ENCODE measurements at places on chromosomes 11 and 22. TPM values are rescaled to one million over a fixed set of nuclear protein-coding genes. Genes with fewer than 3 reads are reported as not detected.

DNA sequence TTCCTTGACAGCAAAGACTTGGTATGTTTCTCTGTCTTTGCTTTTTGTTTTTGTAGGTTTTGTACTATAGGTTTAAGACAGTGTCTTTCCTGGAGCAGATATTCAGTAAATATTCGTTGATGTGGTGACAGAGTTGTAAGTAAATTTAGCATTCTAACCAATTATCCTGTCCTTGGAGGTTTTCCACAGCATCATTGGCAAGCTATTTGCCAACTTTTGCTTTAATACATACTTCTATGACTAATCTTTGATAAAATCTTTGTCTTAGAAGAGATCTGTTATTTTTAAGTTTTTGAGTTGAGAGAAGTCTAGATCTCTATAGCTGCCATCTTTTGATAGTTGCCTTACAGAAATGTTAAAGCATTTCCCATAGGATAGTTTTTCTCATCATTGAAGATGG, 3.8 kb downstream of the USP47 start:
- no peak for DNase-seq

GRCh38 chr11:102345904-102346303, 1.1 kb upstream of the BIRC2 start:
- no peak for DNase-seq

GRCh38 chr11:1121331-1121812, 36.4 kb upstream of the MUC5AC start:
- DNase-seq: no peak

GRCh38 chr11:118142081-118142480, 10.5 kb downstream of the SCN4B start:
- no peak for DNase-seq

DNA sequence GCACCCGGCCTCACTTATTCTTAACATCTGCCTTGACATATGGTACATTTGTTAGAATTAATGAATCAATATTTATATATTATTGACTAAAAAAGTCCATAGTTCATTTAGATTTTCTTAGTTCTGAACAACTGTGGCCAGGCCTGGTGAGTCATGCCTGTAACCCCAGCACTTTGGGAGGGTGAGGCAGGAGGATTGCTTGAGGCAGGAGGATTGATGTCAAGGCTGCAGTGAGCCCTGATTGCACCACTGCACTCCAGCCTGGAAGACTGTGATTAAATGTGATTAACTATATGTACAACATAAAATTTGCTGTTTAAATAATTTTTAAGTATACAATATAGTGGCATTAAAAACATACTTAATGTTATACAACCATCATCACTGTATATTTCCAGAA, 5.6 kb downstream of the UVRAG start:
- DNase-seq: no peak

DNA sequence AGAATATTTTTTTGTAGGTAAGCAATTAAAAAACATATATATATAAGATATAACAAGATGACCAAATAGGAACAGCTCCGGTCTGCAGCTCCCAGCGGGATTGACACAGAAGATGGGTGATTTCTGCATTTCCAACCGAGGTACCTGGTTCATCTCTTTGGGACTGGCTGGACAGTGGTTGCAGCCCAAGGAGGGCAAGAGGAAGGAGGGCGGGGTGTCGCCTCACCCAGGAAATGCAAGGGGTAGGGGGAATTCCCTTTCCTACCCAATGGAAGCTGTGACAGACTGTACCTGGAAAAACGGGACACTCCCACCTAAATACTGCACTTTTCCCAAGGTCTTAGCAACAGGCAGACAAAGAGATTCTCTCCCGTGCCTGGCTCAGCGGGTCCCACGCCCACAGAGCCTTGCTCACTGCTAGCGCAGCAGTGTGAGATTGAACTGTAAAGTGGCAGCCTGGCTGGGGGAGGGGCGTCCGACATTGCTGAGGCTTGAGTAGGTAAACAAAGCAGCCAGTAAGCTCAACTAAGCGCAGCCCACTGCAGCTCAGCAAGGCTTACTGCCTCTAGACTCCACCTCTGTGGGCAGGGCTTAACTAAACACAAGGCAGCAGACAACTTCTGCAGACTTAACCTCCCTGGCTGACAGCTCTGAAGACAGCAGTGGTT, 163.8 kb downstream of the CWF19L2 start:
- no peak for DNase-seq

- DNase-seq: no peak
Measured at GRCh38 chr11:26665946-26666345, 55.9 kb downstream of the SLC5A12 start.

DNA sequence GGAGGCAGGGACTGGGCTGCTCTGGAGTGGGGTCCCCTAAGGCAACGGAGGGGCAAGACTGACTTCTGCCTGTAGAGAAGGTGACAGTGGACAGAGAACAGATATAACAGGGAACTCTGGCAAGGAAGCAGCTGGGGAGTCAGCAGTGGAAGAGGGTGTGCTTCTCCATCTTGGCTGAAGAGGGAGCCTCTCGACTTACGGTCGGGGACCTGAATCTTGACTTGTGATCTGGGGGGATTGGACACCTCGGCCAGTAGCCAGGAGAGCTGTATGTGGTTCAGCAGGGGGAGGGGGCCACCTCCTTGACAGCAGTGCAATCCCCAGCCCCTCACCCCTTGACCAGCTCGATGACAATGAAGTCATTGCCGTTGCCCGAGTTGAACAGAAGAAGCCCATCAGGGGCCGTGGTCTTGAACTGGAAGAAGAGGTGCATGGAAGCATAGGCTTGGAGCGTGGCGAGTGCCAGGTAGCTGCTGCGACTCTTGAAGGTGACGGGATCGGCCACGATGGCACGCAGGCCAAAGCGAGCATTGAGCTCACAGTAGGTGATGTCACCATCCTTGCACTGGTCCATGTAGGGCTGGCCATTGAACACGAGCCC, 60.0 kb downstream of the SLC22A12 start:
- no peak for DNase-seq

DNA sequence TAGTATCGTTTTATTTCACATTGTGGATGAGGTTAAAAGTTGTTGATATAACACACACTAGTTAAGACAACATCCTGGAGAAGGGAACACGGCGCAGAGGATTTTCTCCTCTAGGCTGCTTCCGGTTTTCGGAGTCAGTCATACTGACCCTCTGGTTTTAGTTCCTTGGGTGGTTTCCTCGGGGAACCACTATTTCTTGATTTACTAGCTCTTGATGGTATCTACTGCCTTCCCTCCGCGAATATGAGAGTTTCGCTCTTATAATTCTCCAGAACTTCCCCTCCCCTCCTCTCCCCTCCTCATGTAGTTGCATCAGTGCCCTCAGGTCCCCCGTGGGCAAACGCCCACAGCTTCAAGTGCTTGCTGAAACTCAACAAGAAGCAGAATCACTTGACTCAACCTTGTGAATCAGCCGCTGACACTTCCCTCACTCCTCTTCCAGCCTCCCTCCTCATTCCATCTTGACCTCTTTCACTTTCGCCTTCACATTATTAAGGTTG, 15.9 kb upstream of the APOBEC3A start:
- no peak for DNase-seq

- no peak for DNase-seq
Measured at GRCh38 chr22:39684702-39685281, 114.2 kb downstream of the CACNA1I start.

DNA sequence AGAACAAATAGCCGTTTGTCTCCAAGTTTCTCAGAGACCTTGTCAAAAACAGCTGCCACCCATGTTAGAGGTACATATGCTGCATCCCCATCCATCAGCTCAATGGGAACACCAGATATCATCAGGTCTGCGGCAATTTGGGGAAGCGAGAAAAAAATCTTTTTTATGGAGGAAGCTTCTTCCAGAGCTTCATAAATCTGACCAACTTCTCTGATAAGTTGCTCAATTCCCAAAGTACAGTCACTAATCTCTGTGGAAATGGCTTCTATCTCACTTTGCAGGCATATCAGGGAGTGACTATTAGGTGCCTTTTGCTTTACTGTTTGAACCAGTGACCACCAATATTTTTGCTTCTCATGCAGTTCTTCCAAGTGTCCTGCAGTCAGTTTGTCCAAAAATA, 34.3 kb upstream of the MRPL17 start:
- DNase-seq: no peak

DNA sequence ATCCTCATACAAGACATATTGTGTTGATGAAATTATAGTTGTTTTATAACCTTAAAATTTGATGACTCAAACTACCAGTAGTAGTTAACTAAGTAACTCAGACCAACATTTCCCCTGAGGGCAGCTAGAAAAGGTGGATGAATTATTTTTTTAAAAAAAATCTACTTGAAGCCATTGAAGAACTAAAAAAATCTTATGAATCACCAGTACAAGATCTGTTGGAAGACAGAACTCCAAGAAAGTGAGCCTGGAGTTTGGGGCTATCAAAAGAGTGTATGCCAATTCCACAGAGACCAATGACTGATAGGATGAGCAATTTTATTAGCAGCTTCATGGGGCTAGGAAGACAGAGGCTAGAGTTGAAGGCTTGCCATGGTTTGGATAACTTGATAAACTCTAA, 72.4 kb downstream of the CYP2R1 start:
- no peak for DNase-seq

DNA sequence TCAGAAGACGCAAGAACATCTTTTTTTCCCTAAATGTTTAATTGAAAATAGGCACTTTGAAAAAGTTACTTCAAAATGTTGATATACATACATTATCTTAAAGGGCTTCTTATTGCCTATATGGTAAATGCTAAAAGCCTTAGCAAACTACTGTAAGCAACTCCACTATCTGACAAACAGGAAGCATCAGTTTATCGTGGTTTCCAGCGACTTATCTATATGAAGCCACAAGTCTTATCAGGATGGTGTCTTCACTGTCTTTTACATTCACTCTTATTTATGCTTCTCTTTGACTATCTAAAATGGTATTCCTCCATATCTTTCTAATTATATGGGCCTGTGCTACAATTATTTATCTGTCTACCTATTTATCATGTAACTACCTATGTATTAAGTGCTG, 2091.9 kb downstream of the LRRC4C start:
- no peak for DNase-seq

GRCh38 chr11:77467993-77468392, 5.9 kb downstream of the PAK1 start:
- no peak for DNase-seq

GRCh38 chr22:47195156-47195483, 432.7 kb downstream of the TBC1D22A start:
- DNase-seq: no peak

Gene GGTLC2
- total RNA-seq: not detected

Gene KCNJ1
- total RNA-seq: not detected

Gene HYOU1
- 91.4 TPM for total RNA-seq

Gene TIGD3
- total RNA-seq: 0.35 TPM

Gene CARS1
- total RNA-seq: 39.5 TPM

Gene OR51S1
- not detected for total RNA-seq

Gene SLC29A2
- total RNA-seq: 1.5 TPM

Gene SYT7
- 5.3 TPM for total RNA-seq

Measured in uterus (tissue), 4 donors.